ENCODE measurements at places on chromosomes 12 and 14. TPM values are rescaled to one million over a fixed set of nuclear protein-coding genes. Genes with fewer than 3 reads are reported as not detected.

Gene PCED1B
- 0.33 TPM for total RNA-seq

Gene SLCO1B1
- total RNA-seq = not detected

GRCh38 chr14:36021591-36022320, 154.8 kb downstream of the PTCSC3 start:
- no peak for DNase-seq

DNA sequence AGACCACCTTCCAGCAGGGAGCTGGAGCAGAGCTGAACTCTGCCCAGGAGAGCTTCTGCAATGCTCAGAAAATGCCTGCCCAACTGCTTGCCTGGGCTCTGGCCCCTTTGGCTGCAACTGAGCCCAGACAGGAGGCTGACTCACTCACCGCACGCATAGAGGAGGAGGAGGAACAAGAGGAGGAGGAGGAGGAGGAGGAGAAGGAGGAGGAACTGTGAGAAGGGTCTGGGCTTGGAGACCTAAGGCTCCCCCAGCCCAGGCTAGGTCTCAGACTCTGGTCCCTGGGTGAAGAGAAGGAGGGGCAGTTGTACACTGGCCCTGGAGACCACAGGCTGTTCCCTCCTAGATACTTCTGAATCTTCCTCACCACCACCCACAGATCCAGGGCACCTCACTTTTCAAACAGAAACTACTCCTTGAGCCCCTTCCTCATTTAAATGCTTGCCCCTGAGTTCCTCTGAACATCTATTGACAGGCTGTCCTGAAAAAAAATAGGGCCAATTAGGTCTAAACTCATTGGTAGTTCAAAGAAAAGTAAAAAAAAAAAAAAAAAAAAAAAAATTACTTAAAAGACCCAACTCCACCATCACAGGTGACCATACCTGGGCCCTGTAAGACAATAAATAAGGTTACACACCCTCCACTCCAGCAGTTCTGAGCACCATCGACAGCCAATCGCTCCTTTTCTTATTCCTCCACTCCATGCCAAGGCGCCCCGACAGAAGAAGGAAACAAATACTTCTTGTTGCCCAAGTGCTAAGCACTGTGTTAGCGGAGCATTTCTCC, 674 bp downstream of the VDR start:
- peak; percentile 77 for DNase-seq

- DNase-seq = no peak
Observed at GRCh38 chr12:60152756-60153155, 556.9 kb downstream of the SLC16A7 start.

Gene TMEM30B
- 0.51 TPM for total RNA-seq

GRCh38 chr12:21439347-21439746, 1.9 kb downstream of the PYROXD1 start:
- DNase-seq = no peak

Gene SSPN
- 9.8 TPM for total RNA-seq

DNA sequence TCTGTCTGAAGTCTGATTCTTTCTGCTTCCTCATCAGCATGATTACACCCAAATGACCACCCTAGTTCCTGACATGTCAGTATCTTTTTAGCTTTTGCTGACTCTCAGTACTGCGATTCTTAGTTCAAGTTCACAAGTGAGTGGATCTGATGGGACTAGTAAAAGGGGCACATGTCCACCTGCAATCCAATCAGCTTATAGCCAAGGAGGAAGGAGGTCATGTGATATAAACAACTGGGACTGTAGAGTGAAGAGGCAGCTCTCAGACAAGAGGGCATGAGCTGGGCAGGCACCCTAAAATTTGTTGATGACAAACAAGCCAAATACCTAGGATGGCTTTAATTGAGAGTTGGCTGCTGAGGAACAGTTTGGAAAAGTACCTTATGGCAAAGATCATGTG, 68.1 kb upstream of the OTOGL start:
- DNase-seq = no peak

DNA sequence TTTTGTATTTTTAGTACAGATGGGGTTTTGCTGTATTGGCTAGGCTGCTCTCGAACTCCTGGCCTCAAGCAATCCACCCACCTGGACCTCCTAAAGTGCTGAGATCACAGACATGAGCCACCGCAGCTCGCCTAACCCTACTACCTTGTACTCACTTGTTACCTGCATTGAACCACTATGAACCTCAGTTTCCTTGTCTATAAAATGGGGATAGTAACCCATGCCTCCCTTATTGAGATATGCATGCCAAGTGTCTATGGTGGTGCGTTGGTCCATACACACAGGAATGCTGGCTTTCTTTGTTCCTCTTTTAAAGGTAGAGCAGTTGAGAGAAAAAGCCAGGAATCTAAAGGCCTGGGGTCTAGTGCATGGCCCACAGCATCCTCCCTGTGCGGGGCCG, 40.9 kb downstream of the KDM2B start:
- DNase-seq = no peak

DNA sequence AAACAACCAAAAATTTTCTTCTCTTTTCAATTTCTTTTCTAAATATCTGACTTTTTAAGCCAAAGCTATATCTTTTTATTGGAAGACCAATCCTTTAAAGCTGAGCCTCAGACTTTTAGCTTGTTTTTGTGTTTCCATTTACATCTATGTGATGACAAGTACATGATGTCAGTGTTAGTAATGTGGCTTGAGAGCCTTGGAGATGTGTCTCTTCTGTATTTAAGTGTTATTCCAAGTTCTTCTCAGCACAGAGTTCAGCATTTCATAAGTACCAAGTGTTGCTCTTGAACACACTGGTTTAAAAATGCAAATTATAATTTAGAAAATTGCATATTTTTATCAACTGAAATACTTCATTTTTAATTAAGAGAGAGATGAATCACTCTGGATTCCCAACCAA, 948.9 kb upstream of the FLRT2 start:
- DNase-seq = no peak

DNA sequence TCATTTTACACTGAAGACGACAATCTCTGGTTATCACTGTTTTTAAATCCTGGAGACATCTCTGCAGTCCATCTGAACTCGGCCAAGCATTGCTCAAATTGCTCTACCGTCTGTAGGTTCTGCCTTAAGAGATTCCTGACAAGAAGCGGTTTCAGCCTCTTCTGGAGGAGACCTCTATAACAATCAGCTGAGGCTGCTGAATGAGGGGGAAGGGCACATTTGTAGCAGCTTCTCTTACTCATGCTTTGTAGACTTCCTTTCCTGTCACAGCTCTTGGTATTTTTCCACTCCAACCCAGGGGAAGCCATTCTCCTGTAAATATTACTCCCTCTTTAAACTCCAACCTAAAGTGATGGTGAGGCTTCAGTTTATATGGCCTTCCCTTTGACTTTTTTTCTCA, 3.0 kb downstream of the ARG2 start:
- DNase-seq = peak; percentile 73

Data from fibroblast of lung (primary cell).